Chondrocyte (in vitro differentiated cells): ENCODE measurements at places on chromosomes 6 and 20.

DNA sequence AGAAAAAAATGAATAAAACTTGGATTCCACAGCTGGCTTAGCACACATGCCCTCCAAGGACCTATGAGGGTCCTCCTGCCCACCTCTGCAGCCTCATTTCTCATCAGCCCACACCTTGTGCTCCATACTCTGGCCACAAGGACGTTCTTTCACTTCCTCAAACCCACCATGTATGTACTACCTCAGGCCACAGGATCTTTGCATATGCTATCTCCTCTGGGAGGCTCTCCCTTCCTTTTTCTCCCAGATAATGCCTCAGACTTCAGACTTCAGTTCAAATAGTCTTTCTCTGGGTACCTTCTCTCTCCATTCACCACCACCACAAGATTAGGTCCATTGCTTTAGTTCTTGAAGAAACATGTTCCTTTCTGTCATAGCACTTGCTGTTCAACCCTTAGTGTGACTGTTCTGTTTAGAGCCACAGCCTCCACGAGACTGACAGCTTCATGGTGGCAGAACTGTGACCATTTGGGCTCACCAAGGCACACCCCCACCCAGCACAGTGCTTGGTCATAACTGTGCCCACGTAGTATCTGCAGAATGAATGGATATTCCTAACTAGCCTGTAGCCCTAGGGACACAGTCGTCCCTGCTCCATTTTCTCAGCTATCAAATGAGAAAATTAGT lies 146.7 kb upstream of the LRFN2 start:
- no peak for DNase-seq

GRCh38 chr6:89736893-89737292 lies 82.7 kb downstream of the MDN1 start:
- no peak for DNase-seq

GRCh38 chr6:788058-788457 lies 95.1 kb upstream of the EXOC2 start:
- no peak for DNase-seq

DNA sequence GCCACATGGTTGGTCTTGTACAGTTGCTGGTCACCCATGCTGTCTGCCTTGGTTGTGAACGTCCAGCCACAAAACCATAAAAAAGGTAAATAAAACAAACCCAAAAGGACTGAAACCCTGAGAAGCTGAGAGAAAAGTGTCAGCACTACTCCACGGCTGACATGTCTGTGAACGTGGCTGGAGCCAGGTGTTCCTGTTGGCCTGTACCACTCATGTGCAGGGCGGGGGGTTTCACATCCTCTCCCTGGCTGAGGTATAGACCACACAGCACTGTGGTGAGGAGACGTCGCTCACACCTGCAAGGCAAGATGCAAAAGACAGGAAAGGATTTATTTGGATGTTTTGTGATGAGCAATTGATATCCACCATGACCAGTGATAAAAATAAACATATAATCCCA lies 51.9 kb upstream of the MRPS10 start:
- DNase-seq, result no peak

DNA sequence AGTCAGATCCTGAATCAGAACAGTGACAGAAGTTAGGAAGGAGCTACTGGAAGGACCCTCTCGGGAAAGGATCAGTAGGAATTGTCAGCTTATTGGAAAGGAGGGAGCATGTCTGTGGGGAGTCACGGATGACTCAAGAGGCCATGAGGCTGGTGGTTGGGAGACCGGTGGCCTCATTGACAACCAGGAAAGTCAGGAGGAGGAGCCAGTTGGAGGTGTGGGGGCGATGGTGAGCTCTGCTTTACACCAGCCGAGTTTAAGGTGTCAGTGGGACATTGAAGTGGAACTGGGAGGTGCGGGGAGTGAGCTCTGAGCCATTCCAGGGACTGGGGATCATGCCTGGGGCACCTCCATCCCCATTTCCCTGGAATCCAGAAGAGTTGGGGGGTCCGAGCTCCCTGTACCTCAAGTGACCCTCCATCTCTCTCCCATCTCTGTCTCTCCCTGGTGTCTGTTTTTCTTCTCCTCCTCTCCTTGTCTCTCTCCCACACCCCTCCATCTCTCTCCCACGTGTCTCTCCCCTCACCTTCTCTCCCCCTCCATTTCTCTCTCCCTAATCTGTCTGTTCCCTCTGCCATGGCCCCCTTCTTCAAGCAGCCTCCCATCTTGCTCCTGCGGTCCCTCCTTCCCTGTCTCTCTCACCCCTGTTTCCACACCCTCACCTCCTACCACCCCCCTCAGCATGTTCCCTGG lies 14.3 kb upstream of the ZBTB9 start:
- no peak for DNase-seq

DNA sequence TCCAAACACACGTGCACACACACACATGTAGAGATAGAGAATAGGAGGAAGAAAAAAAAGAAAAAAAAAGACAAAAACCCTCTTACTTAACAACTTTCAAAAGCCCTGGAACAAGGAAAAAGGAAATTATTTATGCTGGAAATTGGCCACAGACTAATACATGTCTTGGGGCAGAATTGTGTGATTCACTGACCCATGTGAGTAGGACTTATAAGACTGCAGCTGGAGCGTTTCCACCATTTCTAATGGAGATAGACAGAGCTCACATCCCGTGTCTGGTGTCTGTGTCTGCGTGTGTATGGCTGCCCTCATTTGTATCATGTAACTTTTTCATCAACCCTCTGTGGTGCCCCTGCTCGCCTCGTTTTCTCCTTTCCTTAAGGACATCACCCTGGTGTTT lies 99.8 kb upstream of the PDE10A start:
- no peak for DNase-seq
